Stimulated activated CD4-positive, alpha-beta T cell treated with anti-CD3 and anti-CD28 coated beads, TNF-alpha, amount 100 ng/mL, for 24 hours (primary cell): ENCODE measurements at places on chromosomes 2 and 18.

DNA sequence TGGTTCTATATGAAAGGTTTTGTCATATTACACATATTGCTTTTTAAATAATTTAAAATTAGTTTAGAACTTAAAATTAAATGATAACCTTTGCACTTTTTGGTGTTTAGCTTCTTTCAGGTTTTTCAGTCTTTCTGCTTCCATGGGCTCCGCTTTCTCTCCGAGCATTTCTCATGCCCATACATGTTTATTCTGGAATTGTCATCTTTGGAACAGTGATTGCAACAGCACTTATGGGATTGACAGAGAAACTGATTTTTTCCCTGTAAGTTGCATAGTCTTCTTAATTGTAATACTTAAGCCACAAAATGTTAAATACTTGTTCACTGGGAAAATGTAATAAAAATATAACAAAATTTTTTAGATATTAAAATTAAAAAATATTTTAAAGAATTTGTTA is 31.0 kb downstream of the CYBRD1 start:
- no peak for DNase-seq

DNA sequence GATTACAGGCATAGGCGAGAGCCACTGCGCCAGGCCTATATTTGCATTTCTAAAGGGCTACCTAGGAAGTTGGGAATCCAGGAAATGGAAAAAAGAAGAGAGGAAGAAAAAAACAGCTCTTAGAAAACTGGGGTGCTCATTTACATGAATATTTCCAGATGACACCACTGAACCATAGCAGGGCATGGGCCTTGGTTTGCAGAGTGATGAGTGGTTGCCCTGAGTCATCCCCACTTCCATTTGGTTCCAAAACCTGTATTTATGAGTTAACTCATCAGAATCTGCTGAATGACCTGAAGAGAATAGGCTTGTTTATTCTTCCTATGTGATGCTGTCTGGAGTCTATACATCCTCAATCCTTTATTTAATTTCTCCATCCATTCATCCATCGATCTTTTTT is 36.2 kb downstream of the EHD3 start:
- DNase-seq, result no peak

- no peak for DNase-seq
These were observed 203.7 kb downstream of the TMEM163 start for GRCh38 chr2:134515137-134515536.

GRCh38 chr2:38261569-38262068 is 115.5 kb downstream of the ATL2 start:
- DNase-seq, result no peak

DNA sequence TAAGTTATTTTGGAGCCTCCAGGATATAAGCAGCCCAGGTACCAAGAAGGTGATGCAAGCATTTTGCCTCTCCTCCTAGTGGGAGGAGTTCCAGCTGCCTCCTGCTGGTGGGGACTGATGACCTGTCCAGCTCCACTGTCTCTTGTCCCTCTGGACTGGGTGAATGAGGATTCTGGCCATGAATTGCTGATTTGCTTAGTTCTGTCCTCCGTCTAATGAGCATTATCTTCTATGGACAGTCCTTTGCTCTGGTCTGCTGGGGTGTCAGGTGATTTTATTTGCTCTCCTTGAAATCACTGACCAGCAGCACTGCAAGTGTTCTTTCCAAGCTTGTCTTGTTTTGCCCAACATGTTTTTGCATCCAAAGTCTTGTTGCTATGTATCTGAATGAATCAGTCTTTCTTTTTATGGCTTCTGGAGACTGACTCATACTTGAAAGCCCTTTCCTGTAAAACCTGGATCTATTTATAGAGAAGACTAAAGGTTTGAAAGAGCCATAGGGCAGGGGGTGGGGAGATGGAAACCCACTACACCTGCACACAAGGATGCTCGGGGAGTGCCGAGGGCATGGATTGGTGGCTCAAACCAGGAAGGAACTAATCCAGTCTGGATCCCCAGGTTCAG is 40.5 kb upstream of the EFHD1 start:
- no peak for DNase-seq

DNA sequence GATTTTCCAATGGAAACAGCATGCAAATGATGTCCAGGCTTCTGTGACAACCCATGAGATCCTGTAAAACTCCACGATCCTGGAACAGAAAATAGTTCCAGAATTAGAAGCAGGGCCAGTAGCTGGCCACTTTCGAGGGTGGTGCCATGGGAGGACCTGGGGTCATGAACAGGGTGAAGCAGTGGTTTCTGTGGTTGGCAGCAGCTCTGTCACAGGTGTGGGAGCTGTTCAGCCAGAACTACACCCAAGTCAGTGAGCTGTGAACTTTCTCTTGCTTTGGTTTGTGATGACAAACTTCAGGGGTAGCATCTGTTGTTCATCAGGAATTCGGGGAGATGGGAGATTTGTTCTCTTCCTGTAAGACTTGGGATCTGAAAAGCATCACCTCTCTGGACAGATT is 314.4 kb upstream of the NT5C1B start:
- DNase-seq, result no peak

DNA sequence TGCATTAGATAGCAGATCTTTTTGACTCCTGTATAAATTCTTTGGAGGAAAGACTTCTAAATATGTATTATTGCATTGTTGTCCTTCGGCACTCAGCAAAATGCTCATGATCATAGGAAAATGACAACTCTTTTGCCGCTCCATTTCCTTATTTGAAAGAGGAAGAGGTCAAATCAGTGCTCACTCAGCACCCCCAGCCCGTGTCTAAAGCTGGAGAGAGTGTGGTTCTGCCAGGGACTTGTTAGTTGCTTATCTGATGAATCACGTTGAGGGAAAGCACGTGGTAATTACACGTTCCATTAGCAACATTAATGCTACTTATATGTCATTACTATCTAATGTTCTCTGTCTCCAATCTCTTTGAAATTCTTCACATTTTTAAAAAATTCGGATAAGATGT is 46.0 kb upstream of the MBP start:
- DNase-seq, result no peak

GRCh38 chr18:26470011-26470637 is 78.2 kb downstream of the KCTD1 start:
- DNase-seq, result no peak

GRCh38 chr2:127654838-127655175 is 8.9 kb downstream of the GPR17 start:
- no peak for DNase-seq

- DNase-seq, result no peak
These were observed 293.5 kb downstream of the ARHGAP15 start for GRCh38 chr2:143422681-143423080.

DNA sequence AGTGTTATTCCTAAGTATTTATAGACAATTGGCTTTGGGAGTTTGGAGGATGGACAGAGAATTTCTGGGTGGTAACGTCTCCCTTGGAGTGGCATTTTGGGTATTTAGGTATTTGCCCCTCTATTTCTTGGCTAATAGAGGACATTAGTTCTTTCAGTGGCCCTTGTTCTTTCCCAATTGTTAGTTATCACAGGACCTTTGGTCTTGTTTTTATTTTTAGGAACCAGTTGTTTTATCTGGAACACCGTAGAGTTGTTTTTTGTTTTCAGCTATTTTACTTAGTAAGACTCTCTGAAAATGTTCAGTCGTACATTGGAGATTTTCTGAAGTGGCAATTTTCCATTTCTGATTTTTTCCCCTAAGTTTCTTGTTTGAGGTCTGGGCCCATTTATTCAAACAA is 40.5 kb upstream of the TNFRSF11A start:
- DNase-seq, result no peak

- no peak for DNase-seq
These were observed 437.8 kb downstream of the ZNF521 start for GRCh38 chr18:24914171-24914525.

GRCh38 chr18:68263481-68263880 is 451.4 kb downstream of the TMX3 start:
- no peak for DNase-seq

DNA sequence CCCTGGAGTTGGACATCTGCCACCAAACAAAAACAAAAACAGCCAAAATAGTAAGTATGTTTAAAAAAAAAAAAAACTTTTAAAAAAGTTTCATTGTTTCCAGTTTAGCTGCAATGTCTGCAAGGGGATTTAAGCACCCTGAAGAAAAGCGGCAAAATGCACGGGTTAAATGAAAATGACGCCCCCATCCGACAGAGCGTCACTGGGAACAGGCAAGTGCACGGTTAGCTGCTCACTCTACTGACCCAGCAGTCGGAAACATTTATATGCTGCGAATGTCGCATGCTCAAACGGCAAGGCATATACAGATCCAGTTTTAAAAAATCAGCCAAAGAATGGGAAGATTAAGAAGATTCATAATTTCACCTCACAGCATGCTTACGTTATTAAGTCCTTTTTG is 142.8 kb upstream of the PXDN start:
- no peak for DNase-seq

DNA sequence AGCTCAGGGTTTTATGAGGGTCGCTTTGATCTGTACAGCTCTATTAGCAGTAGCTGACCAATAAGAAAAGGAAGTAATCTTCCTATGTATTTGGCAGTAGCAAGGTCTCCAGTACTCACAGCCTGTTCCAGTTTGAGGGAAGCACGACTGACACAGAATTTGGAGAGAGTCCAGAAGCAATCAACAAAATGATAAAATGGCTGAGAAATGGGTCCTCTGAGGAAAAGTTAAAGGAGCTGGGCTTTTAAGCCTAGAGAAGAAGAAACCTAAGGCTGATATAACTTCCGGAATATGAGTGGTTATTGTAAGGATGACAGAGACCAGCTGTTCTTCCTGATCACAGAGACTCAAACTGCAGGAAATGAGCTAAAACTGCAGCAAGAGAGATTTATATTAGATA is 382.8 kb downstream of the GPD2 start:
- DNase-seq, result no peak

DNA sequence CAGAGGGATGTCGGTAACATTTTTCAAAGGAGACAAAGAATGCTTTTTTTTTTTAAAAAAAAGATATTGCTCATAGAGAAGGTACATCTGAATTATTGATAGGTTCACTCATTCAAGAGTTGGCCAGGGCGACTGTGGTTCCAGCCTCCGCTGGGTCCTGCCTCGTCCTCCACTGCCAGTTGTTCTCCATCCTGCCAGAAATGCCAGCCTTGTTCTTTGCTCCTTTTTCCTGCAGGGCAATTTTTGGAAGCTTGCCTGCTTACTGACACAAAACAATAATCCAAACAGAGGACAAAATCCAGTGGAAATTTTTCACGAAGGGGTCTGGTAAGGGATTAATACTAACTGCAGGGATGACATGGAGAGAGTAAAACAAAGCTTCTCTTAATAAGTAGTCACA is 1113.0 kb downstream of the CBLN2 start:
- DNase-seq, result no peak

GRCh38 chr2:33497221-33497650 is 20.8 kb downstream of the RASGRP3 start:
- no peak for DNase-seq

DNA sequence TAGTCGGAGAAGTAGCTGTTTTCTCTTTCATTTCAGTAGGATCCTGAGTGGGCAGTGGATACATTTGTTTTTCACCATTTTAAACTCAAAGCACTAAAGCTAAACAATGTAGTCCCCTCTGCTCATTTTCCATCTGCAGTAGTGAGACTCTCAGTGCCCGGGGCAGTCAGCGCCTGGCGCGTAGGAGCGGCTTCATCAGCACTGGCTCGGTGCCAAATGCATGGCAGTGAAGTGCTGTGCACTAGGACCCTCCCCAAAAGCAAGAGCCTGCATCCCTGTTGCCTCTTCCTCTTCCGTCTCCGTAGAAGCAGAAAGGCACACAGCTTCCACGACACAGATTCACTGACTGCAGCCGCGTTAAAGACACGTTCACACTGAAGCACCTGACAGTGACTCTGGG is 19.0 kb upstream of the ESPNL start:
- DNase-seq, result no peak

DNA sequence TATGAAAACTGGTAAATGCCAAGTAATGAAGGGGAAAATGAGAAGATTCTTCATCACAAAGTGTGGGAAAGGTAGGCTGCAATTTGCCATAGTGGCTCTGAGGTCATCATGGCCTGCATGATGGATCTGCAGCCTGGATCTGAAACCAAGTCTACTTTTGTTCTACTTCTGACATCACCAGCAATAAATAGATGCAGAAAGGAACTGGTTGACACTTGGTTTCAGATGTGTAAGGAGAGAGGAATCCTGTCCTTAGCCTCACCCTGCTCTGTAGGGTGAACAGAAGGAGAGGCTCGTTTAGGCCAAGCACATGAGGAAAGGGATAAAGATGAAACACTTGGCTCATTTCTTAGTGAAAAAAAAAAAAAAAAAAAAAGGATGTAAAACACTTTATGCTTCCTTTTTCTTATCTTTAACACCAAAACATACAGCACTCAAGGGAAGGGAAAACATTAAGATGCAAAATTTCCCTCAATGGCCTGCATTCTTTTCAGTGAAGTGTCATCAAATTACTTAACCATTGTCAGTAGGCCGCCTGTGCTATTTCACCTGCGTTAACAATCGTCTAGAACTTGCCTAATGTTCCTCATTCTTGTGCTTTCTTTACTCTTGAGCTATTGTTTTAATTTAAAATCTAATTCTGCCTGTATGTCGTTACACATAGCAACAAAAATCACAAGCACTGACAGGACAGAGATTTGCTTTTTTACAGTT is 3.9 kb downstream of the NEB start:
- DNase-seq, result no peak

GRCh38 chr18:35438480-35439234 is 59.1 kb downstream of the INO80C start:
- no peak for DNase-seq

- no peak for DNase-seq
These were observed 134.3 kb upstream of the STON1 start for GRCh38 chr2:48395658-48396057.

GRCh38 chr2:128733450-128733849 is 414.8 kb upstream of the HS6ST1 start:
- no peak for DNase-seq

DNA sequence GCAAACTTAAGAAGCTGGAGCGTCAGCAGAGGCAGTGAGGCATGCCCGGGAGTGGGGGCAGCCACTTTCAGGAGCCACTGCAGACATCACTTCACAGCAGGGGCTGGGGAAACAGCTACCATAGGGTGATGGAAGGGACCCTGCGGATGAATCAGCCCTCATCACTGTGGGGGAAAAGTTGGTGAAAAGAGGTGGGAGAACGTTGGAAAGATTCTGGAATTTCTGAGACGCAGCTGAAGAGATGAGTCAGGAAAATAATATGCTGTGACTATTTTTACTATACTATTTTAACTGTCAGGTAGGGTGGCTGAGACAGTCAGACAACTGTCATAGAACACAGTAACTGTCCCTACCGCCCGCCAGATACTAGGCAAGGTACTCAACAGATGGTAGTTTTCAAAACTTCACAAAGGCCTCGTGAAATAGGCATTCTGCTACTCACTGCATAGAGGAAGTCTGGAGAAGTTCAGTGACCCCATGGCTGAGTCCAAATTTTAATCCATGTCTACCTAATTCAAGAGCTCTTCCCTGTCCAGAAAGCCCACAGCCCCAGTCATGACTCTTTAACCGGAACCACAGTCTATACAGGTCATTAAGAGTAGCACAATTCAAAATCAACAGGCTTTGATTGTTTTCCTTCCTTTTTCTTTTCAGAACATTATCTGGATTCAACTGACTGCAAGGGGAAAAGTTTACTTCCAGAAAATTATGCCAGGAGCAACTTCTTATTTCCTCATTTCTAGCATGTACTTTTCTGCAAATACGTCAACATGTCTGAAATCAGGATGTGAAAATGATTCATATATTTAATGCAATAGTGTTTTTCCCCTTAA is 39.3 kb upstream of the EPB41L3 start:
- no peak for DNase-seq

GRCh38 chr2:121480826-121481225 is 49.9 kb upstream of the RNU4ATAC start:
- DNase-seq, result no peak
